ENCODE measurements at places on chromosomes 5 and 9.

DNA sequence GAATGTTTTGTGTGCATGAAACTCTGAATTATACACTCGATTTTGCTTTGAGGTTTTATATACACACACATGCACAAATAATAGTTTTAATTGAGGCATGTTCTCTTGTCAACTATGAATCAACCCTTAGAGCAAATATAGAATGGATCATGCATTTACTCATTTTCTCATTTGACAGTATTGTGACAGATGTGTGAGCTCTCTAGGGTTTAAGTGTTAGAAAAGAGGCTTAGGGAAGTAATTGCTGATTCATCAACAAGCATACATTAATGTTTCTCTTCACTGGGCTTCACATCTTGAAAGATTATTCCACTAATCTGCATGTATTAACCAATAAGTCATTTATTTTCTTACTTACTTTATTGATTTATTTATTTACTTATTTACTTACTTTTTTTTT is 1356.8 kb upstream of the ACO1 start:
- no peak for DNase-seq

- no peak for DNase-seq
Measured at GRCh38 chr9:12212860-12213259, 480.3 kb upstream of the TYRP1 start.

DNA sequence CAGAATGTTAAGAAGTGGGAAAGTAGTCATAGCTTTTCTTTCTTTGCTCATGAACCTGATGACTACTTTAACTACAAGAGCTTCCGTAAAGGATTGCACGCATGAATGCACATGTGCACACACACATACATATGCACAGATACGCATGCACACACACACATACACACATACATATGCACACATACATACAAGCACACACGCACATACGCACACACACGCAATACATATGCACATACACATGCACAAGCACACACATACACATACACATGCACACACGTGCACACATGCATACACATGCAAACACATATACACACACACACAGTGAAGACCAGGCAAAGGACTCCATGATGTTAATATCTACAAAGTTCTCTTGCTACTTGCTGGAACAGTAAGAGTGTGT is 22.9 kb downstream of the LSM11 start:
- DNase-seq = no peak

DNA sequence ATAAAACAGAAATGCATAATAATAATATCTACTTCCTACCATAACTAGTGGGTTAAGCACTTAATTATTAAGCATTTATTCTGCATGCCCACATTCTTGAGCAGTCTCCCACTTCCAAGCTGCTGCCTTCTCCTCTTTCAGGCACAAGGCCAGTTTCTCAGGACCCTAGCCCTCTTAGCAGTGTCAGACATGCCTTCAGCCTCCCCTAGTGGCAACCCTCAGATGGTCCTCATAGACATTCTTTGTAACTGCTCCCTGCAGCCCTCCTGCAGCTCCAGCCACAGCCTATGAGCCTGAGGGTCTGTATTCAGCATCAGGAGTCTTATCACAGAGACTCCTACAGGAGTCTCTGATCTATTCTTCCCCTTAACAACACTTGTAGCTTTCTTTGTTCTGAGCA is 3.9 kb downstream of the IL9 start:
- DNase-seq = no peak

GRCh38 chr5:51518607-51519006 is 135.4 kb downstream of the ISL1 start:
- no peak for DNase-seq

- DNase-seq = no peak
Measured at GRCh38 chr5:147966829-147967228, 60.5 kb upstream of the C5orf46 start.

DNA sequence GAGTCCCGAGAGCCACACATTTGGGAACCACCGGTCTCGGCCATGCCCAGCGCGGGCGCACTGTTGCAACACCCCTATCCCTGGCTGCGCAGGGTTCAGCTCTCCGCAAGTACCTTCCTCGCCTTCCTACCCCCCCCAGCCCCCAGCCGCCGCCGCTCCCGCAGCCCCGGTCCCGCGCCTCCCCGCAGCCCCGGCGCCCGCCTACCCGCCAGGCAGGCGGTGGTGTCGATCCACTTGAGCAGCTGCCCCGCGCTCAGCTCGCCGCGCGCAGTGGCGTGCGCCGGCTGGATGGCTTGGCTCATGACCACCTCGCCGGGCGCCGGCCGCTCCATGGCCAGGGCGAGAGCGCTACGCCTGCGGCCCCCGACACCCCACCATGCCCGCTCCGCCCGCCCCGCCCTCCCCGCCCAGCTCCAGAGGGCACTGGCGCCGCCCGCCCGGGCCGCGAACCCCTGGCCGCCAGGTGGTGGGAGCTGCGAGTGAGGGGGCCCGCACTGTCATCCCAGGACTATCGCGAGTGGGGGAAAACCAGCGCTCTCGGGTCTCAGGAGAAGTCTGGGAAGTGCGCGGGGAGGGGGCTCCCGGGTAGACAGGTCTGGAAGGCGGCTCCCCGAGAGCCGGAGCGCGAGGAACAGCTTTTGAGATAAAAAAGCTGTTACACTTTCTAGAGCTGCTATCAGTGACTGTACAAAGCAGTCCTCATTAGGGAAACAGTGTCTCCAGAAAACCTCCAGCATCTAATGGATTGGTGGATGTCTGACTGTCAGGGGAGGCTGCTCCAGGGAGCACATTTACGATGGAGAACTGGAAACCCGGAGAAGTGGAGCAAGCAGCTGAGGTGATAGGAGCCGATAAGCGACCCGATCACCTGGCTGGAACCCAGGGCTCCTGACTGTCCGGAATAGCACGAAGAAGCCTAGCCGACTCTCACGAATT is at the start of gene ACOT12:
Gene ACOT12 (minus strand): TSS at position 352 of the 936 bp plus-strand sequence. CDS start 20 bp downstream, at position 332.
- DNase-seq = no peak

- DNase-seq = no peak
Measured at GRCh38 chr9:79976257-79977073, 404.7 kb downstream of the TLE4 start.

DNA sequence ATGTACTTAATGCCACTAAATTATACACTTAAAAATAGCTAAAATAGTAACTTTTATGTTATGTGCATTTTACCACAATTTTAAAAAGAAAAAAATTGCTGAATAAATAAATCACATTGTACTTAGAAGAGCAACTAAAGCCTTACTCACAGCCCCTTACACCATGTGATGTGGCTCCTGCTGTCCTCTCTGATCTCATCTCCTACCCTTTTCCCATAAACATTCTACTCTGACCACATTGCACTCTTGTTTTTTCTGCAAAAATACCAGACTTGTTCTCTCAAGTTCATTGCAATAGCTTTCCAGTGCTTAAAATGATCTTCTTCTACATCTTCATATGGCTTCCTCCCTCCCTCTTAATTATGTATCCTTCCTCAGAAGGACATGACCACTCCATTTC is 268.4 kb downstream of the ELAVL2 start:
- no peak for DNase-seq

DNA sequence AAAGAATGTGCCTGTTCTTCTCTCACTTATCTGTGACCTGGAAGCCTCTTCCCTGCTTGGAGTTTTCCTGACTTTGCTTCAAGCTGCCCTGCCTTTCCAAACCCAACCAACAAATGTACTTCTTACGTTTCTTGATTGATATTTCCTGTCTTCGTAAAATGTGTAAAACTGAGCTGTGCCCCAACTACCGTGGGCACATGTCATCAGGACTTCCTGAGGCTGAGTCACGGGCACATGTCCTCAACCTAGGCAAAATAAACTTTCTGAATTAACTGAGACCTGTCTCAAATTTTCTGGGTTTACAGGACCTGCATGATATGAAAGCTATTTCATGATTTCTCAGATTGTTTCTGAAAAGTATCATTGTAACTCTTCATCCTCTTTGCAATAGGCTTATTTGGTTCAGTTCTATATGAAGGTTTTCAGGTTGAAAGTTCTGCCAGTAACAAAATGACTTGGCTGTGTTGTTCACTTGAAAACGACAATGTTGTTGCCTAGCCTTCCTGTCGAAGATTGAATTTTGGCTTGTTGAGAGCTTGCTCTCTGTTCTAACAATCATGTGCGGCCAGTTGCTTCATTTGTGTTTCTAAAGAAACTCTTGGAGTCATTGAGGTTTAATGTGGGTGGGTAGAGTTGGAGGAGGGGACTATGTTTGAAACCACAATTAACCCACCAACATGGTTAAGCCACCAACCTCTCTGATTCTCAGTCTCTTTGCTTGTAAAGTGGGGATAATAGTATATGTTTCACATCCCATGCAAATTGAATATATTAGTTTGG is 145.6 kb downstream of the FBXL7 start:
- DNase-seq = no peak

GRCh38 chr5:76443066-76443800 is 40.1 kb downstream of the IQGAP2 start:
- DNase-seq = no peak

DNA sequence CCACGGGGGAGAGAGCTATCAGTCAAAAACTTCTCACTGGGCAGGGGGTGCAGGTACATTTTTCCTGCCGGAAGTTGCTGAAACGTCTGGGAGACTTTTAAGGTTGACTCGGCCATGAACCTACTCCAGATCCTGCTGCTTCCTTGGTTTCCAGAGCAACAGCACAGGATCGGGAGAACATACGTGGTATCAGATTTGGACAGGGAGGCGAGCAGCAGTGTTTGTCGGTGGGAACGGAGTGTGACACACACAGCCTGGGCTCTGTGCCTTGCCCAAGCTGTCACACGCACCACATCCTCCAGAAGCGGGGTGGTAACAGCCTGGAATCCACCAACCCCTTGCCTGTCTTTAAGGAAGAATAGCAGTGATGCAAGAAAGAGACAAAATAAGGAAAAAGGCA is 276.5 kb downstream of the SLIT3 start:
- no peak for DNase-seq

GRCh38 chr9:93387791-93388190 is 63.7 kb upstream of the FAM120A start:
- no peak for DNase-seq

DNA sequence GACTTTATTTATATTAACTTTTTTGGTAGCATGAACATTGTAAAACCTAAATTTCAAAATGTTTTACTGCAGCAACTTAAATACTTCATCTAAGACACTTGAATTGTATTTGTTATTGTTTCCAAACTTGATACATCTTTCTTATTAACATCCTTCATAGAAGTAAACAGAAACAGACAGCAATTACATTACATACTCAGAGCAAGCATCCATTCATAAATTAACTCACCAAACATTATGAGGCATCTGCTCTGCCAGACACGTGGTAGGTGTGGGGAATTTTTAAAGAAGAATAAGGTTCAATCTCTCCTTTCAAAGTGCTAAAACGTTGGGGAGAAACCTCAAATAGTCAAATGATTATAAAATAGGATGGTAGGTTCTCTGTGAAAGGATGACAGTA is 130.8 kb downstream of the MUSK start:
- DNase-seq = no peak

GRCh38 chr5:123752552-123753179 is 240.7 kb downstream of the CSNK1G3 start:
- DNase-seq = peak; percentile 55

DNA sequence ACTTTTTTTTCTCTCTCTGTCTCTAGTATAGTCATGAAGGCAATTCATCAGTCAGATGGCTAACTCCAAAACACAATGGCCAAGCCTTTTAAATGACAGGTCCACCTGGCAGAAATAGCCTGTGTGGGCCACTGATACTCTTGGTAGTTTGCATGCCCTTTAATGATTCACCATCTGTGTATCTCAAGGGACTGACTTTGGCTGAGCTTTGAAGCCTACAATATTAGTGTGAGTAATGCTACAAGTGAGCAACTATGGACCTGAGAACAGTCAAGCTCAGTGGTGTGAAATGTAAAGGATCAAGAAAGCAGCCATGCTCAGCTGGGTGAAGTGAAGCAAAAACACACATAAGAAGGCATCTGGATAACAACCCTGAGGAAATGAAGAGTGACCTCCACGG is 506.9 kb downstream of the TLE1 start:
- DNase-seq = peak; percentile 11

DNA sequence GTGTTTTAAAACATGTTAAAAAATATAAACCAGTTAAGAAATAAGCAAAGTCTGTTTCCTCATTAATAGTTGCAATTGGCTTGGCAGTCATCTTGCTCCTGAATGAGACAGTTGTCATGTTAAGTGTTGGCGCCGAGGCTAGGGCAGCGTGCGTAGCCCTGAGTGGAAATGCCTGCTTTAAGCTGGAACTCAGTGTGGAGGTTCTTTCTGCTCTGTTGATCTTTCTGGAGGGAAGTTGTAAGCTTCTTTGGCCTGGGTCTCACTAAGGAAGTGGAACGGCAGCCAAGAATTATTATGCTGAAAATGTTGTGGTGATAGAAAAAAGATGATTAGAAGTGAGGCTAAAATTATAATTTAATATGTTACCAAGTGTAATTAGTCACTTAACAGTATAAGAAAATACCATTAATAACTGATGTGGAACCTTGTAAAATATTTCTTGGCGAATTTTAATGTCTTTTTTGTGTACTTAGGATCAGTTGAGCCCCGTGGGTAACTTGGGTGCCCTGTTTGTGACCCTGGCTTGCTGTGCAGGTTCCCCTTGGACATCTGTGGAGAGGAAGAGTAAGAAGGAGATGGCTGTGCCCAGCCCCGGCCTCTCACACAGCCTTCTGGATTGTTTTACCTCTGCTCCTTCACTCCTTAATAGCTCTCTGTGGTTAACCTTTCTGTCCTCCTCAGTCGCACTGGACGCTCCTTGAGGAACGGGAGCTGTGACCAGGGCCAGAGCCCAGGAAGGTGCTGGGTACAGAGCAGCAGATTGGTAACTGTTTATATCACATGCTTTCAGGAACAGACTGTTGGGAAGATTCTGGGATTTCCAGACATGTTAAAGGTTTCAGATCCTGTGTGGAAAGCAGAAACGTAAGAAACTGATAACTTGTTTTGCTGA is 31.0 kb downstream of the PCBD2 start:
- no peak for DNase-seq

GRCh38 chr5:157050050-157050449 is 8.9 kb downstream of the HAVCR1 start:
- no peak for DNase-seq

GRCh38 chr9:7467186-7467585 is 332.4 kb downstream of the DMAC1 start:
- no peak for DNase-seq

DNA sequence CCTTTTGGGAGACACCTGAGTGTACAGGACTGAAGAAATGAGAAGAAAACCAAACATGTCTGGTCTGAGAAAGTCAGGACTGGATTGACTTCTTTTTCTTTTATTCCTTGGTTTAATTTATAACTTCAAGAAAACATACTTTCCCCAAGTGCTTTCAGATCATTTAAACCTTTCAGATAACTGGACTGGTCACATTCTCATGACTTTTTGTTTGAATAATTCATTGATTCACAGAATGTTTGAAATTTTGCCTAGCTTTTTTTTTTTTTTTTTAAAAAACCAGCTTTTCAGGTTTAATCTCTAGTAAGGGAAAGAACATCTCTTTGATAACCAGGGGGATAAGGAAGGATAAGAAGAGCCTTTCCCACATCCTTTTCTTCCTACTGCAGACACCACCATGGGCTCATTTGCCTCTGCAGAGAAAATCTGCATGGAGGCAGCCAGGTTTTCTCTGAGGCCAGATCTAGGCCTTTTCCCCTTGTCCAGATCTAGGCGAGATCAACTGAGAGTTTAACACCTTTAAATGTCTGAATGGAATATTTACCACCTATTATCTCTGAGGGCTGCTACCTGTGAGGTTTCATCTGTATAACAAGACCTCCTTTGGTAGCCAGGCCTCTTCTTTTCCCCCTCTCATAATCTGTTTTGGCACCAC is 45.0 kb upstream of the SLC28A3 start:
- no peak for DNase-seq

Measured in brain pericyte (primary cell).